ENCODE measurements at places on chromosomes 12 and 14.
A peak's percentile ranks its signal among the peaks of the same experiment; 100 is the strongest.

- DNase-seq: no peak
These were observed at the start of gene ACACB for GRCh38 chr12:109115758-109116610. Gene ACACB (plus strand): TSS chr12:109116587. CDS start chr12:109139406, 22,819 bp downstream.

DNA sequence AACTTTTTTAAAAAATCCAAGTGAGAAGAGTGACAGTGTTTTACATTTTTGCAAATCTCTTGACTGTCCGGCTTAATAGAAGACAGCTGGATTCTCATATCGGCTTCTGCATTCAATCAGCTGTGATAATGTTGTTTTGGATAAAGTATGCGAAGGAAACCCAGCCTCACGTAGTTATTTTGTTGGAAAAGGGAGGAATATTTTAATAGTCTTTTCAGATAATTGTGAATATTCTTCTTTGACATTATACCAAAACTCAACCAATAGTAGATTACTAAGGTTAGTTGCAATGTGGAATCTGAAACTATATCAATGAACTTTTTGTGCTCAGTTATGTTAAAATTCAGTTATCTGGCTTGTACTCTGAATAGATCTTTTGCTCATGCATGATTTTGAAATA lies 276.5 kb downstream of the ZFP36L1 start:
- DNase-seq: no peak

- DNase-seq: peak; percentile 72
These were observed 193.9 kb downstream of the EMP1 start for GRCh38 chr12:13390381-13390861.

DNA sequence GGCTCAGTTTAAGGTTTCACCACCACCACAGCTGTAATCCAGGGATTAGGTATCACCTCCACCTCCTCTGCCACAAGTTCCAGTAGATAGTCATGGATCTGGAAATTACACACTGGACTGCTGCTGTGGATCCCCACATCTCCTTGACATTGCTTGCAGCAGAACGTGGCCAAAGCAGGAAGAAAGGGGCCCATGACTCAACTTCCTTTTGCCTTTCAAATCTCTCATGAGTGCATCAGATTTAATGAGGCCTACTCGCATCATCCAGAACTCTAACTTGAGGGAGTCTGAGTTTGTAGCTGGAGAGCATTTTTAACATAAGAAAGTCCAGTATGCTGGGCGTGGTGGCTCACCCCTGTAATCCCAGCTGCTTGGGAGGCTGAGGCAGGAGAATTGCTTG lies 29.2 kb upstream of the TMED10 start:
- DNase-seq: peak; percentile 46

DNA sequence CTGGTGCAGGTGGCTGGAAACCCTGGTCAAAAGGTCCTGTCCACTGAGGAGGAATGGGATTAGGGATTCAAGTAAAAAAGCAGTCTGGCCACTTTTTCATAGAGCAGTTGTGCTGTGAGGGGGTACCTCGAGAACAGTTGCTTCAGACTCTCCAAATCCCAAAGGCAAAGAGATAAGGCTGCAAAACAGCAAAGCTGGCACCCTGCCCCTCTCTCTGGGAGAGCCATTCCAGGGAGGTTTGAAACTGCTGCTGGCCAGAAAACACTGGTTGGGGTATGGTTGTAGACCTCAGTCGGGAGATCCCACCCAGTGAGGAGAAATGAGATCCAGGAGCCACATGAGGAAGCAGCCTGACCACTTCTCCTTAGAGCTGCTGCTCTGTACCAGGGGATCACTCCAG lies 137.3 kb downstream of the CEP83 start:
- no peak for DNase-seq

All from stromal cell of bone marrow (primary cell).